ENCODE measurements at places on chromosomes 5 and 9.

DNA sequence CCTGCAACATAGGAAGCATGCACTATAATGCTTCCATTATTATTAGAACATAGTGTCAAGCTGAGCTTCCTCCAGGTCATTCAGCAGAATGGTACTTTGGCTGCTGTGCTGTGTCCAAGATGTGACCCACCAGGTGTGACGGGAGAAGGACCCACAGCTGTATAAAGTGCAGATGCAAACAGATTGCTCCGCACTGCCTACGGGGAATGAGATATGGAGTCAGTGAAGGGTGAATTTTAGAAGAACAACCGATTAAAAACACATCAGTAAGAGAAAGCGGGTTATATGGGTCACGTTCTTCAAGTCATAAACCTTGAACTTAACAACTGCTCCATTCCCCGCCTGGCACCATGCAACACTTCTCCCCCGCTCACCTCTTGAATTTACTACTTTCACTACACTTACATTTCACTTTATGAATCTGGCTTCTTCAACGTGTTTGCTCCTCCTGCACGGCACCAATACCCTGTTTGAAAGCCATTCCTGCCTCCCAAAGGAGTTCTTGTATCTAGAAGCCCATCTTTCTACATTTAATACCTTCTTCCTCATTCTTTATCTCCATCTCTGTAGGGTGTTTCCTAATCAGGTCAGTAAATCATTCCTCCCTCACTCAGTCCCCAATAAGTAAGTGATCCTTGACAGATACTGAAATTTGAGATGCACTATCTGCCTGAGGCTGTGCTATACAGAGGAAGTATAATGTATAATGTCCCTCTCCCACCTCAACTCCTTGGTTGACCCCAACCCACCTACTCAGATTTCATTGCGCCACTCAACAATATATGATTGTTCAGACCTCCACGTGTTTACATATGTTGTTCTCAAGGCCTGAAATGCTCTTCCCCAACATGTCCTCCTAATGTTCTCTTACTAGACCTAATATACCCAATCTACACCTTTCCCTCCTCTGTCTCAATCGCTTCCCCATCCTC is 25.9 kb downstream of the BRINP1 start:
- no peak for DNase-seq

DNA sequence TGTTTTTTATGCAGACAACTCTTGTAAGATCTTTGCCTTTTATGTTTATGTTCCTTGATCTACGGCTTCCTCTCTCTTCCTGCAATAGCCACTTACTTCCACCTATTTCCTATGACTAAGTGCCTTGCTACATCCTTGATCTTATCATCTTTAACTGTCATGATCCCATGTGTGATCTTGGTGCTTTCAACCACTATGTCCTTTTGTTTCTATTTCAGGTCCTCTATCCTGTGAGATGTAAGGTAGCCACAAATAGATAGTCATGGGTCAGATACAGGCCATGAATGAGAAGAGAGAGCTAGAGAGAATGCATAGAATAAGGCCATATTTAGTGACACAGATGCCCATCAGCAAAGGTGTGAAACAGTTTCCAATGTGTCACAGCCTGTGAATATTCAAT is 243.6 kb upstream of the HAPLN1 start:
- no peak for DNase-seq

DNA sequence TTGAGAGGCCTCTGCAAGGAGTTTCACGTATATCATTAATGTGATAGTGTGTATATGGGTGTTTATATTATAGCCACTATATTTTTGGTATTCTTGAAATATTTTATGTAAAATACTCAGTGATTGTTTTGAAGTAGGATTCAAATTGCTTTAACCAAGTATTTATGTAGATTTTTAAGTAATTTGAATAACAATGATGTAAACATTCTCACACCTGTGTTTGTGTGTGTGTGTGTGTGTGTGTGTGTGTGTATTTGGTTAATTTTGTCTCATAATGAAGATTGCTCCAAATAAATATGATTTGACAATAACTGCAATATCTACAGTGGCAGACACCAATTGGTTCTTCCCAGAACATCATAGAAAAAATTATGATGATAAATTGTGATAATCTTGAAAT is 293.4 kb downstream of the CD180 start:
- DNase-seq, result no peak

DNA sequence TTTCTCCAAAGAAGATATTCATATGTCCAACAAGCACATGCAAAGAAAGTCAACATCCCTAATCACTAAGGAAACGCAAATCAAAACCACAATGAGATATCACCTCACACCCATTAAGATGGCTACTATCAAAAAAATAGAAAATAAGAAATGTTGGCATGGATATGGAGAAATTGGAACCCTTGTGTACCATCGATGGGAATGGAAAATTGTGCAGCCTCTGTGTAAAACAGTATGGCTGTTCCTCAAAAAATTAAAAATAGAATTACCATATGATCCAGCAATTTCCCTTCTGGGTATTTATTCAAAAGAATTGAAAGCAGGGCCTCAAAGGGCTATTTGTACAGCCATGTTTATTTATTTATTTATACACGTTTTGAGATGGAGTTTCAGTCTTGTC is 43.0 kb upstream of the HRH2 start:
- DNase-seq, result no peak

DNA sequence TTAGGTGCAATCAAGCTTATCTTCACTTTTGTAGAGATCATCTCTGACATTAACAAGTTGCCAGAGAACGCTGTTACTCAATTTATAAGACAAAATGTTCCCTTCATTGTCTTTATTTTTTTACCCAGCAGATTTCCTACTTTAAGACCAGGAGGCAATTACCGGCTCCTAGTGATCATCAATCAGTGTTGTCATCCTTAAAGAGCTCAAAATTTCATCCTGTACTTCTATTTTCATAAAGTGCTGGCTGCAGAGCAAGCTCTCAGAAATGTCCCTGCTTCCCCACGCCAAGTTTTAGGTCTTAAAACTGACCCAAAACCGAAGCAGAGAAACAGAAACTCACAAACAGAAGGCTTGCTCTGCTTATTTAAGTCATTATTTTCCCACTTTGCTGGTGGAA is 82.9 kb downstream of the PJA2 start:
- DNase-seq, result no peak

DNA sequence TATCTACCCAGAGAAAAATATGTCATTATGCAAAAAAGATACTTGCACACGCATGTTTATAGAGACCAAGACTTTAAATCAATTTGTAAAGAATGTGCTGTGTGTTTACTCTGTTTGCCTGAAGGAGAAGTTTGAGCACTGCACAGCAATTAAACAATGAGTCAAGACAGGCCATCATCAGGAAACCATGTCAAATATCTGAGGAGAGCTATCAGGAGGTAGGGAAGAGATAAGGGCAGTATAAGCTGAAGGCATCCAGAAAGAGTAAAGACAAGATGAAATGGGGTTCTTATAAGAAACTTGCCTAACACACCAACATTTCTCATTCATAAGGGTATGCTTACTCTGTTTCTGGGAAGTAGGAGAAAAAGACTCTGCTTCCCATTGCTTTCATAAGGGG is 405.8 kb upstream of the PTGER4 start:
- DNase-seq, result no peak

- no peak for DNase-seq
Measured at GRCh38 chr9:6910032-6910431, 152.3 kb downstream of the KDM4C start.

DNA sequence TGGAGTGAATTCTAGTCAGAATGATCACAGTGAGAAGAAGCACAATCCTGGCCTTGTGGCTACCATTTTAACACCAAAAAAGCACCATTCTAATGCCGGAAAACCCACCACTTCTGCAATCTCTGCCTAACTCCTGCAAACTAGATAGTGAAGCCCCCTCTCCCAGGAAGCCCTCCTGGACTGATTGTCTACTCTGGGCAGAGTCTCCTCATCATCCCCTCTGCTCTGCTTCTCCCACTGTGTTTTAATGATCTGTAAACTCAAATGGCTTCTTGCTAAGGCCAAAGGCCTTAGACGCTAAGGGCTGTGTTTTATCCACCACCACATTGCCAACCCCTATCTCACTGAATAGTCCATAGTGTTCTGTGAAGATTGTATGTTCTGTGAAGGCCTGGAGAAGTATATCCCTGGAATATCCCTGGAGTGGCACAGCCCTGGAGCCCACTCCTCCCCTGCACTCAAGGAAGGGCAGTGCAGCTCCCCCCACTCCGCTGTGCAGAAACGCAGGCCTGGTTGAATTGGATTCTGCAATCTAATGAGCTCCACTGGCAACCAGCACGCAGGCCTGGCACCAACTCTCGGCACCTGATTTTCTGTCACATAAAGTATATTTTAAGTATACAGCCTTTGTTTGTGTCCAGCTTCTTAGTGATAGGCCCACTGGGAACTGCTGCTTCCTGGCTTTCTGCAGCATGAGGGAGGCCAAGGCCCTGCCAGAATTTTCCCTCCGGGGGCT is 126.3 kb downstream of the ATPSCKMT start:
- no peak for DNase-seq

DNA sequence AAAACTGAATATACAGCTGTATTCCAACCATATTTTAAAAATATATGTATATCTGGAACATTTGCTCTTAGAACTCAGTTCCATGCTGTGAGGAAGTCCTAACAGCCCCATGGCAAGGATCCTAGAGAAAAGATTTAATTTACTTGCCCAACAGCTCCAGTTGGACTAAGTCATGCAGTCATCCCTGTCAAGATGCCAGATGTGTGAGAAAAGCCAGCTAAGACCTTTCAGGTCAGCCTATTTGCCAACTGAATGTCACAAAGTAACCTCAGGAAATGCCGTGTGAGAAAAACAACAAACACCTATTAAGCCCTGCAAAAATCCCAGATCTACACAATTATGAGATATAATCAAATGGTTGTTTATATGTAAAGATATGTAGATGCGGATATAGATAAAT is 416.3 kb downstream of the NR2F1-AS1 start:
- DNase-seq, result peak; percentile 63

DNA sequence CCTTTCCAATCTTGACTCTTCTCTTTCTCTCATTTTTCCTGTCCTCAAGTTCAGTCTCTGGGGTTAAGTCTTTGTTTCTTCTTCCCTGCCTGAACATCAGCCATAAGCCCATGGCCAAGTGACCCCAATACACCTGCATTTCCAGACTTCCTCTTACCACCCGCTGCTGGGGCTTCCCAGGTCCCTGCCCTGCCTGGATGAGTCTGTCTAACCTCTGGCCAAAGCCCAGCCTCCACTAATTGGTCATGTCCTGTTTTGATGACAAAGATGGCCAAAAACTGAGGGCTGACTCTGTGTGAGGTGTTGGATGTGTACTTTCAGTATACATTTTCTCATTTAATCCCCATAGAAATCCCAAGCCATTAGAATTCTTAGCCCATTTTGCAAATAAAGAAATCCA is 47.3 kb downstream of the SH3TC2 start:
- DNase-seq, result no peak

DNA sequence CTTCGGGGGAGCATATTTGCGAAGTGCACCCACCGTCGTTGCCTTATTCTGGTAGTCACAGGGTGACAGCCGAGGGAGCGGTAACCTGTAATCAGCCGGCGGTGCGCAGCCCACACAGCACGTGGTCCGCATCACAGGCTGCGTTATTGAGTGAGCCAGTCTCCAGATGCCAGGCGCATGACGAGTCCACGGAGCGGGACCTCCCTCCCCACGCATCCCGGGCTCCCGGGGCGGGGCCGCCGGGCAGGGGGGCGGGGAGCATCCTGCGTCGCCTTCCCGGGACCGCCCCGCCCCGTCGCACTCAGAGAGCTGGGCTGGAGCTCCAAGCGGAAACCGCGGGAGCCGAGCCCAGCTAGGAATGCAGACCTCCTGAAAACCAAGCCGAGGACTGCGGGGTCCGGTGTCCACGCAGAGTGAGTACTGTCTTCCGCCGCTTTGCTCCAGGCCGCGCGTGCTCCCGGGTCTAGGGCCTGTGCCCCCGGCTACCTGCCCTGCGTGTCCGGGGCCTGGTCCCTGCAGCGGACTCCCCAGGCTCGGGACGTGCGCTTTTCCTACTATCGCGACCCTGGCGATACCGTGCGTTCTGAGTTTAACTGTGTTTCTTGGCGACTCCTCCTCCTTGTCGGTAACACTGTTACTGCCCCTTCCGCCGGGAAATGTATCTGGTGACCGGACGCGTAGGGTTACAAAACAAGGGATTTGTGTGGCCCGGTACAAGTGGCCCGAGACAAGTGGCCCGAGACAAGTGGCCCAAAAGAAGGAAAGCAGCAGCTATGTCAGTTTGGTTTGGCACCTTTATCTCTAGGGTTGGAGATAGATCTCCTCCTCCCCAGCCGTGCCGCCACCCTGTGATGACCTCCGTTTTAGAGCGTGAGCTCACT is 40.6 kb downstream of the CAST start:
- DNase-seq, result peak; percentile 90

- no peak for DNase-seq
Measured at GRCh38 chr9:105883847-105884246, 189.5 kb downstream of the TMEM38B start.

GRCh38 chr9:92963831-92964606 is 16.7 kb downstream of the FGD3 start:
- no peak for DNase-seq

DNA sequence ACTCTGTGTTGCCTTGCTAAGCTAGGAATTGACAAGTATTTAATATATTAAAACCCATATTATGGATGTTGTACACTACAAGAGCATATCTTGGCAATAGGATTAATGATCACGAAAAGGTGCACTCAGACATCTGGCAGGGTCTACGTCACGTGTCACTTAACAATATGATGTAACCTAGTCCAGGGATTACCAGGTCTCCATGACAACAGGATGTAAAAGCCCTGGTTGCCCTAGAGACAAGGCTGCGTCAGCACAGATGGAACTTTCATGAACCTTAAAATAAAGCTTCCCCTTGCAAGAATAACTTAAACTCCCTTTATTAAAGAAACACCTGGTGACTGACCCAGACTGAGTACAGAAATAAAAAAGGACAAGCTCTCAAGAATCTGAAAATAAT is 717.8 kb downstream of the CDH18 start:
- no peak for DNase-seq

GRCh38 chr9:9612755-9613154 is 1000.0 kb downstream of the PTPRD start:
- no peak for DNase-seq

DNA sequence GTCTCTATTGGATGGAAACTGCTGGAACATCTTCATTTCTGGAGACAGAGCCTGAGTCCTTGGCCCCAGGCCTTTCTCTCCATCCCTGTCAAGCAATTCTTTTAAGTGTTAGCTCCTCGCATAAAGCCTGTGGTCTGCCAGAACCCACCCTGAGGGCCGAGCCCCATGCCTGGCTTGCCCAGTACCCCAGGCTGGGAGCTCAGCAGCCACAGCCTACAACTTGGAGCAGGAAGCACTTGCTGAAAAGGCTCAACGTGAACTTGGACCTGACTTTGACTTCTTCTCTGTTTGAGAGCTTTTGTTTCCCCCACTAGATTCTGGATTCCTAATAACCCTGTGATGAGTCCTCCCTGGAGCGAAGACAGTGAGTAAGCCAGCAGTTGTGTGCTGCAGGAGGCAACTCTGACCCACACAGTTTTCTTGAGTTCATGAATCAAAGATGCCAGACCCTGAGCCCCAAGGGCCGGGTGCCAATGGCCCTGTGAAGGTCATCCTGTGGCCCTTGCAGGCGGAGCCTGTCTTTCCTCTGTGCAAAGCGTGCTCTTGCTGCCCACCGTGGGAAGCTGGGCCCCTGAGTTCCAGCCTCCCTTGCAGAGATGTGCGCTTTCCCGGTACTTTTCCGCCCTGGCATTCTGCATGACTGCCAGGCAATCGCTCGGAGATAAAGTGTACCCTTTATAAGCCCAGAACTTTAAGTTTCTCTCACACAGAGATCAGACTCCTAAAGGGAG is 64.3 kb upstream of the RUFY1 start:
- DNase-seq, result no peak

GRCh38 chr5:154770111-154770510 is 14.9 kb downstream of the LARP1 start:
- DNase-seq, result no peak
